ENCODE measurements at places on chromosomes 3 and 15.

GRCh38 chr3:50246517-50246954 is 10.5 kb downstream of the GNAI2 start:
- no peak for DNase-seq

GRCh38 chr15:73284090-73284716 is 84.6 kb downstream of the HCN4 start:
- DNase-seq, result no peak

DNA sequence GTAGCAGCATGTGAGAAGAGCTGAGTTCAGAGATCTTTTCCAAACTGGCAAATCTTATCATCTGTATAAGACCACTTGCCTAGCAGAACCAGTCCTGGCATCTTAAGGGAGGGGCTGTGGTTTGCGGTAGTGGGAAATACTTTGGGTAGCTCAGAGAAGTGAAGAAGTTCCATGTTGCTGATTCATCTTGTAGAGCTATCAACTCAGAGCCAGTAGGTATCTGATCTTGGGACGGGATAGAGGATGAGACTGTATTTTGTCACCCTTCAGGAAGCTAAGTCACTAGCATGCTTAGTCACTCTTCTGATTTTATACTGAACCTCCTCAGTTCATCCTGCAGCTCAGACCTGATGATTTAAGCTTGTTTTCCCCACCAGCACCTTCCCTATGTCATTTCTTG is 211.4 kb downstream of the NR1D2 start:
- DNase-seq, result no peak

- no peak for DNase-seq
These were observed 2.0 kb upstream of the HYAL2 start for GRCh38 chr3:50324351-50325112.

GRCh38 chr15:64429448-64429847 is 30.9 kb upstream of the ZNF609 start:
- no peak for DNase-seq

- DNase-seq, result no peak
These were observed 38.8 kb upstream of the SLC25A36 start for GRCh38 chr3:140902791-140903190.

DNA sequence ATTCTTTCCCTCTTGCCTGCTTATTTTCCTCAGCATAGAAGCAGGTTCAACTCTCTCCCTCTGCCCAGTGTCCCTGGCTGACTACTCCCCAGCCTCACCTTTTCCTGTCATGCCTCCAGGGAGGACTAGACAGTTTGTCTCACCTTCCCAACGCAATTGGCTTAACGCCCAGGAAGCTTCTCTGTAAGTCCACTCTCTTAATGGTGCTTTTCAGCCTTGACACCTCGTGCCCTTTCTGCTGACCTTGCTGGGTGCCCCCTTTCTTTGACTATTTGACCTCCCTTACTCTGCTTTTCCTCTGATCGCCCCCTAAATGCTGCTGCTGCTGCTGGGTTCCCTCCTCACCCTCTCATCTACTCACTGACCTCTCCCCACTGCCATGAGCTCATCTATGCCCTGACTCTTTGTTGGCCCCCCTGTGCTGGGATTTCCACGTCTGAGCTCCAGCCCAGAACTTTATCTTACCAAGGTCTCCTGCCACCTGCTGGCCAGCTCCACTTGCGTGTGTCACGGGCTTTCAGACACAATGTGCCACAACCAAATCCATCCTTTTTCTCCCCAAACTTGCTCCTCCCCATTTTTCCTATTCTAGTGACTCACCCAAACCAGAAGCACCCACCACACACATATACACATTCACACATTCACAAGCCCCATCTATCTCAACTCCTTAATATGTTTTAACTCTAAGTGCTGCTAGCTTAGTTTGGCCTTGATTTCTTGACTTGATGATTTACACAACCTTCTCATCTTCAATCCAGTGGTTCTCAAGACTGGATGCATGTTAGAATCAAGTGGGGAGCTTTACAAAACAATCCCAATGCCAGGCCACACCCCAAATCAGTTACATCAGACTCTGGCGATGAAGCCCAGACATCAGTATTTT is 16.6 kb downstream of the EPB42 start:
- no peak for DNase-seq

GRCh38 chr3:131843174-131843573 is 191.6 kb downstream of the CPNE4 start:
- no peak for DNase-seq

GRCh38 chr3:124784686-124785382 is 54.6 kb downstream of the UMPS start:
- no peak for DNase-seq

- DNase-seq, result no peak
These were observed 26.0 kb upstream of the GNB5 start for GRCh38 chr15:52217186-52217585.

GRCh38 chr3:125192190-125193035 is 20.1 kb downstream of the SLC12A8 start:
- no peak for DNase-seq

DNA sequence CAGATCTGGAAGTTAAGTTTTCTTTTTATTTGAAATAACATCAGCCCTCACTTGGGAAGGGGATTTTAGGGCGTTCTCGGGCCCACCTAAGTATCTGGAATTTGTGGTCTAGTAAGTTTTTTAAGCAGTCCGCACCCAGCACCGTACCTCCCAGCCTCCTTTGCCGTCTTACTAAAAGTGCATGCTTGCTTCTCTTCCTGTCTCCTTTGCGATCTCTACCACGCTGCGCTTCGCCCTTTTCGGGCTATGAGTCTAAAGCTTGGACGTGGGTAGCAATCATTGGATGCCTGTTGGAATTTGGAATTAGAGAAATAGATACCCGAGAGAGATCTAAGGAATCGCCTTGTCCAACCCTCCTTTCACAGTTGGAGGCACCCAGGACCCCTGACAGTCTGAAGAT is 1.1 kb downstream of the THSD4 start:
- no peak for DNase-seq

DNA sequence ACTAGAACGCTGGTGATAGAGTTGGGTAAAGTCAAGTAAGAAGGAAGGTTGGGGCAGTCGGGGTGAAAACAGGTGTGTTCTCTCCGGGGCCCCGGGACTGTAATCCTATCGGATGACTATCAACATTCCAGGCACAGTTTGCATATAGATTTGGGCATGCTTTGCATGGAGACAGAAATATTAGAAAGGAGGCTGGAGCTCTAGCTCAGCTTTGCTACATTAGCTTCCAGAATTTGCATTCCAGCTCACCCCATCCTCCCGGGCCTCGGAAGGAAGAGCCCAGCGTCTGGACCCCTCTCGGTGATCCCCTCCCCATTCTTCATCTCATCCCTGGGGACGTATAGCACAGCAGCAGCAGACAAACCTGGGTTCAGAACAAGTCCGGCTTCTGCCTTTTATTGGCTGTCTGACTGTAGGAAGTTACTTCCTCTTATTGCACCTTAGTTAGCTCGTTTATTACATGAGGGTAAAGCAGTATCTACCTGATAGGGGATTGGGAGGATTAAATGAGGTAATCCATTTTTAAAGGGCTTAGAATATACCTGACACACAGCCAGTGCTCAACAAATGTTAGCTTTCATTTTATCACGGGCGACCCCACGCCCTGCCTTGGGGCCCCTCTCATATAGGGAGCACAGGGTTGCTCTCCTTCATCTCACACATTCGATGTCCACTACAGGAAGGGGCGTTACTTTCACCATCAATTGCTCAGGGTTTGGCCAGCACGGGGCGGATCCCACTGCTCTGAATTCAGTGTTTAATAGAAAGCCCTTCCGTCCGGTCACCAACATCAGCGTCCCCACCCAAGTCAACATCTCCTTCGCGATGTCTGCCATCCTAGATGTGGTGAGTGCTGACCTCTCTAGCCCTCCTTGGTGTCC is 3.2 kb downstream of the HTR3E start:
- DNase-seq, result no peak

DNA sequence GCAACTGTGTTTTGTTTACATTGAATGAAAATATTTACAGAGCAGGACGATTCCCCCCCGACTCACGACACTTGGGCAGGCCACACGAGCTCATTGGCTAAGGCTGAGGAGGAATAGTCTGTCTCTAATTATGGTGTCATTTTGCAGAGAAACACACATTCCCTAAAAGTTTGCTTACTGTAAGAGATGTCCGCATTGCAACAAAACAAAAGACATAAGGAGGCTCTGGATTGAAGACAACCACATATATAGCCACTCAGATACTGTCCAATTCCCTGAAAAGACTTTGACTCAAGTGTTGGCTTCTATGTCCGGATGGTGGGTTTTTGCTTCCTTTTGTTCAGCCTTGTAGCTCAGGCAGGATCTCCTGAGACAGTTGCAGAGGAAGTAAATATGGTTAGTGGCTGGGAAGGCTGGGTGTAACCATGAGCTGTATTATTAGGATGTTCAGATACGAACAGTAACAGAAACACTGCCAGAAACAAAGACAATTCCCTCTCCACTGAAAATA is 170.4 kb downstream of the KLHL25 start:
- no peak for DNase-seq
